ENCODE measurements at places on chromosomes 7 and 10.
A peak's percentile ranks its signal among the peaks of the same experiment; 100 is the strongest.

GRCh38 chr7:143025371-143025770 lies 1.6 kb downstream of the OR9A2 start:
- DNase-seq = no peak
- no peaks in the 10 kb centered on the region for H3K36me3 ChIP-seq
- no peaks in the 10 kb centered on the region for H3K27me3 ChIP-seq
- no peak overlapping the region for H3K27ac ChIP-seq
- H3K4me3 ChIP-seq = no peak overlapping the region

GRCh38 chr10:3389130-3389529 lies 216.5 kb upstream of the PITRM1 start:
- no peak overlapping the region for H3K4me3 ChIP-seq
- H3K27me3 ChIP-seq = no peaks in the 10 kb centered on the region
- H3K36me3 ChIP-seq = no peaks in the 10 kb centered on the region
- no peak overlapping the region for H3K27ac ChIP-seq
- H3K4me1 ChIP-seq = no peaks in the 10 kb centered on the region

GRCh38 chr7:131508754-131509486 lies 47.5 kb downstream of the PODXL start:
- DNase-seq = no peak
- H3K4me1 ChIP-seq = peaks cover 8% of the 10 kb centered on the region
- H3K36me3 ChIP-seq = no peaks in the 10 kb centered on the region
- no peak overlapping the region for H3K27ac ChIP-seq

DNA sequence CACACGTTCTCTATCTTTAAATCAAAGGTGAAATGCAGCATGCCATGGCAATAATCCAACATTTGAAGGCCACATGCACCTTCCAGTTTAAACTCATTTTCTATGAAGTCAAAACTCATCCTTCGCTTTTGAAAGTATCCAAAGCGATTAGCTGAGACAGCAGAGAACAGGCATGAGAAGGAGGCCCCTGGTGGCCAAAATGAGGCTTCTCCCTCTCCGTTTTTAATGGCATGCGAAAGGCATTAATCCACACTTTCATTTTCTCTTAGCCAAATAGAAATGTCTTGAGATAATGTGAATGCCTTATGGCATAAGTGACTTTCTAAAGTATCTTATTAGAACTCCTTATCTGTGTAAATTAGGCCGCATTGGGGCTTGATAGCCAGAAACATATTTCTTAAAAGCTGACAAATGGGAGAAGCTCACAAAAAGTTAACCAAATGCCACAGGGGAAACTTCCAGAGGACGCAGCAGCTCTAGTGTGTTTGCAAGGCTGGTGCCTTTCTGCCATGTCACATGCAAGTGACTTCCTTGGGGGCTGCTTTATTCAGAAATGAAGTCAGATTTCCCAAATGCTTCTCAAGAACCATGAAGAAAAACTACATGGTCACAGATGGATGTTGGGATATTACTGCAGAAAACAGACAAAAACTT lies 1189.6 kb downstream of the SORCS1 start:
- H3K4me1 ChIP-seq = no peaks in the 10 kb centered on the region
- no peak for DNase-seq
- H3K27ac ChIP-seq = no peak overlapping the region
- H3K4me3 ChIP-seq = no peak overlapping the region

DNA sequence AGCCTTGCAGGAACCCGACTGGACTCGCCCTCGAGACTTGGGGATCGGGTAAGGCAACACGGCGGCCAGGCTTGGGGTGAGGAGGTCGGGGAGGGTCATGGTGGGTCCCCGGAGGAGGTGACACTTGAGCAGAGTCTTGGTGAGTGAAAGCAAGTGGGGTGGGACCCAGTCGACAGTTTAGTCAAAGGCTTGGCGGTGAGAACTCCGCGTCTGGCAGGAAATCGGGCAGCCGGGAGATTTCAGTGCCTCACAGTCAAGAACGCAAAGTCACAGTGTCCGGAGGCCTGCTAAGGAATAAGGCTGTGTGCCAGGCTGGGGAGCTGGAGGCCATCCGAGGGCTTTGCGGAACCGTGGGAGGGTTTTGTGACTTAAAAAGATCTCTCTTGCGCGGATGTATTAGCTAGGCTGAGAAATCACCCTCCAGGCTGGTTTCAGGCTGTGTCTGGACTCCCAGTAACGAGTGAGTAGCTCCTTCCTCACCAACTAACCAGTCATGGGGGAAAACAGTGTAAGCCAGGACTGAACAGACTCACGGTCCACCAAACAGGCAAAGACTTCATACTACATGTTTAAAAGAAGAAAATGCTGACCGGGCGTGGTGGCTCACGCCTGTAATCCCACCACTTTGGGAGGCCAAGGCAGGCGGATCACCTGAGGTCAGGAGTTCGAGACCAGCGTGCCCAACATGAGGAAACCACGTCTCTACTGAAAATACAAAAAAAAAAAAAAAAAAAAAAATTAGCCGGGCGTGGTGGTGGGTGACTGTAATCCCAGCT lies 613 bp downstream of the AP5Z1 start:
- no peak for DNase-seq
- peaks cover 28% of the 10 kb centered on the region for H3K4me1 ChIP-seq
- H3K36me3 ChIP-seq = no peaks in the 10 kb centered on the region
- H3K27ac ChIP-seq = peak overlapping the region; percentile 94
- H3K4me3 ChIP-seq = peak overlapping the region; percentile 95
